ENCODE measurements at places on chromosomes 5 and 9.

DNA sequence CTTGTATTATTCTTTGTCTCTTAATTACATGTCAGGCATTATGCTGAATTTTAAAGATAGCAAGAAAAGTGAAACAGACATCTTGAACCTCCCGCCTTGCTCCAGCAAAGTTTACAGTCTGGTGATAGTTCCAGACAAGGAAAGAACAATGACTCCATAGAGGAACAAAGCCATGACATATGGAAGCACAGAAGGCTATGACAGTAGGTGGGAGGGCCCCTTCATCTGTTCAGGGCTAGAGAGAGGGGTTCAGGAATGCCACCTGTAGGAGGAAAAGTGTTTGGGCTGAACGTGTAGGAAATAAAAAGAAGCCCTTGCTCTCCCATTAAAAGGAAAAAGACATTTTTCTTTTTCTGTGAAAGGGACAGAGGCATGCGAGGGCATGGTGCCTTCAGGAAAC is 315.6 kb downstream of the TRIM32 start:
- no peak for DNase-seq

GRCh38 chr9:108889649-108890067 is 27.6 kb downstream of the ACTL7A start:
- DNase-seq = no peak

- DNase-seq = no peak
Observed at GRCh38 chr9:110802416-110803035, 133.9 kb downstream of the MUSK start.

- no peak for DNase-seq
Observed at GRCh38 chr9:122572456-122572855, 10.7 kb downstream of the OR1L8 start.

DNA sequence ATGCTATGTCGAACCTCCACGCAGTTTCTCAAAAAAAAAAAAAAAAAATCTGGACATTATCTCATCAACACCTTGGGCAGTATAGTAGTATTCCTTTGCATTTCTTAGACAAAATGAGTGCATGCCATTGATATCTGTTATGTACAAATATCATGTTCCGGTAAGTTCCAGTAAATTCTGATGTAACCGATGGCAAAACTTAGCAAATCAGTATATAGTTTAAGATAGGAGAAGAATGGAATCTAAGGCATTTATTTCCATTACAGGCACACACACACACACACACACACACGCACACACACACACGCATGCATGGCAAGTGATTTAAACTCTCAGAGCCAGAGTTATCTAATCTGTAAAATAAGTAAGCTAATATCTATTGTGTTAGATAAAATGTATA is 356.5 kb upstream of the TUSC1 start:
- no peak for DNase-seq

GRCh38 chr9:115200711-115201505 is 83.0 kb upstream of the TNC start:
- DNase-seq = no peak

- no peak for DNase-seq
Observed at GRCh38 chr5:159582756-159583541, 252.7 kb upstream of the IL12B start.

DNA sequence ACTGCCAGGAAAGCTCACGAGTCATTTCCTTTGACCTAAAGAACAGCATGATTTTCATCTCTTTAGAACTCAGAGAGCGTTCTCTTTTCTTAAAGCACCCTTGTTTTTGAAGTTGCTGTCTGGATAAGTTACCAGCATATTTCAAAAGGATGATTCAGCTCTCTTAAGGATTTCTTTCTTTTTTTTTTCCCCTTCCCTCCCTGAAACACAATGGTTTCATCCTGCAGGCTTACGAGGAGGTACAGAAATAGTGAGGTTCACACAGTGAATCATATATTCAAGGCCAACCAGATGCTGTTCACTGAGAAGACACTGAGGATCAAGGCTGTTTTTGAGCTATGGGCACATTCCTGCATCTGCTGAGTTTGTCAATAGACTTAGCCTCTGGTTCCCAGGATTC is 257.2 kb downstream of the KIF4B start:
- no peak for DNase-seq

- peak; percentile 64 for DNase-seq
Observed at GRCh38 chr9:127214421-127215267, 49.9 kb upstream of the GARNL3 start.

DNA sequence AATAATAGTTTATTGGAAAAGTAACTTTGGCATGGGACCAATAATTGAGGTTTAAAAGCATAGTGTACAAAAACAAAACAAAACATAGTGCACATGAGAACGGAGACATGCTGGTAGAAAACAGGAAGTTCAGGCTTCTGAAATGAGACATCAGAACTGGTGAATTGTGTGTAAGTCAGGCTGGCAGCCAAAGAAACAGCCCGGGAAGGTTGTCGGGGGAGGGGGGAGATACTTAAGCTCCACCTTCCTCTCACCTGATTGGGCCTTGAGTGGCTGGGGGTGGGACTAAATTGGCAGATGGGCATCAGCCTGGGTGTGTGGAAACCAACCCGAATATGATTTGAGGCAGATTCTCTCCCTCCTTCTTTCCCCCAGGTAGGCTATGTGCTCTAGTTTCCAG is 256.3 kb downstream of the SMARCA2 start:
- no peak for DNase-seq

- no peak for DNase-seq
Observed at GRCh38 chr9:79682076-79682736, 110.4 kb downstream of the TLE4 start.

- no peak for DNase-seq
Observed at GRCh38 chr5:72133212-72133990, 26.1 kb downstream of the MAP1B start.

- no peak for DNase-seq
Observed at GRCh38 chr9:95754533-95755420, 120.7 kb upstream of the ERCC6L2 start.

DNA sequence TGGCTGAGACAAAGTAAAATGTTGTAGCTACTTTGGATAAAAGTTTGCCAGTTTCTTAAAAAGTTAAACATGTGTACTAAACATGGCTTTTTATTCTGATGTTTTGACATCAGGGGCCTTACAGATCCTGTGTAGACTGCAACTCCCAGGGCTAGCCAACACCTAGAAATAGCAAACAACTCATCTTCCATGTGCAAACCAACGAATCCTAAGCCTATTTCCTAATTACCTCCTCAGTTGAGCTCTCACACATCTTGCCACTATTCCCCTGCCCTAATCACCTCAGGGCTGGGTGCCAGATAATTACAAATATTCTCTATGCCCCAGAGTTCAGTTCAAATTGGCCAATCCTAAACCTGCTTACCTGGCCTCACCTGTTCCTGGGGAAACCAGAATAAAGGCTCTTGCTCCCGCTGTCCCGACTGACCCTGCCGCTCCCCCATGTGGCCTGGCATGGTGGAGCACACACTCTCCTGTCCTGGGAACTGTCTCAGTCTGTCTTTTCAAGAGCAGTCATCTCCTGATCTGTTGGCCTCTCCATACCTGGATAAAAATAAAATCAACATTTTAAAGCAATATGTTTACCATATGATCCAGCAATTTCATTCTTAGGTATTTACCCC is 37.1 kb upstream of the FAM169A start:
- DNase-seq = peak; percentile 7

DNA sequence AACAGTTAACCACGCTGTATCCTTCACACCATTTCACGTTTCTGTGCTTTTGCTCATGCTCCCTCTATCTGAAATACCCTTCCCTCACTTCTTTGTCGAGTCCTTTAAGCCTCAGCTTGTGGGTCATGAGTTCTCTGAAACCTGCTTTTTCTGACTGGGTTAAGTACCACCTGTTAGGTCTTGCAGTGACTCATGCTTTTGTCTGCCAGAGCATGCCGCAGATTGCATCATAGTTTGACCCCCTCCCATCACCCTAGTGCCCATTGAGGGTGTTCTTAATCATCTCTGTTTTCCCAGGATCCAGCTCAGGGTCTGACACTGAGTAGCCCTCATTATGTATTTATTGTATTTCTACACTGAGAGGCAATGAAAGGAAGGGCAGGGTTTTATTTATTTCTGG is 190.2 kb downstream of the ASTN2 start:
- DNase-seq = no peak

DNA sequence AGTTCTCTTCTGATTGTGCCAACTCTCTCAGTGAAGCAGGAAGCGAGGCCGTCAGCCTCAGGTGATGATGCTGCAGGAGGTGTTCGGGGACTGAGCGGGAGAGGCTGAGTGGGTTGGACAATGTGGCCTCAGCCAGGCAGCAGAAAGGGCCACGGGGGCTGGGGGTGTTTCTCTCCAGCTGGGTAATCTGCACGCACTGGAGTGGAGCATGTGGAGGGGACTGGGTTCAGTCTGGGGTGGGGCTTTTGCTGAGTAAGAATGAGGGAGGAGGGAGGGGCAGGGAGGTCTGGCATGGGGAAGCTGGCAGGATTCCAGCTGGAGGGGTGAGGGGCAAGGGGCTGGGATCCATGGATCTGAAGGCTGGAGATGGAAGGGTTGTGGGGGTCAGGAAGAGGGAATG is 60.8 kb upstream of the PHYKPL start:
- DNase-seq = no peak

DNA sequence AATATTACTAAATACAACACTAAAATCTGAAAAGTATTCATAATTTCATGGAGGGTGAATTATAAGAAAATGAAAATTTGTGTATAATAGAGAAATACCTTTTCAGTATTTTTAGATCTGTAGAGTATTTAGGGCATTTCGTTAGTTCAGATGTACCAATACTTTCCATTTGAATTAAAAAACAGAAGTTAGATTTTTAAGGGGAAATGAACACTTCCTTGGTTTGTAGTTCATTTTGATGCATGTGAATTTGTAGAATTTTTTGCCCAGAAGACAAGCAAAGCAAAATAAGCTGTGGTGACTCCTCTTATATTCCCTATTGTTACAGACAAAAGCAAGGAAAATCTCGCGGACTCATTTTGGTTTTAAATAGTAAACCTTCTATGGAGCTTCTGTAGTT is 209.0 kb upstream of the RPS23 start:
- no peak for DNase-seq

GRCh38 chr5:166369346-166369745 is 1922.1 kb upstream of the WWC1 start:
- DNase-seq = no peak

DNA sequence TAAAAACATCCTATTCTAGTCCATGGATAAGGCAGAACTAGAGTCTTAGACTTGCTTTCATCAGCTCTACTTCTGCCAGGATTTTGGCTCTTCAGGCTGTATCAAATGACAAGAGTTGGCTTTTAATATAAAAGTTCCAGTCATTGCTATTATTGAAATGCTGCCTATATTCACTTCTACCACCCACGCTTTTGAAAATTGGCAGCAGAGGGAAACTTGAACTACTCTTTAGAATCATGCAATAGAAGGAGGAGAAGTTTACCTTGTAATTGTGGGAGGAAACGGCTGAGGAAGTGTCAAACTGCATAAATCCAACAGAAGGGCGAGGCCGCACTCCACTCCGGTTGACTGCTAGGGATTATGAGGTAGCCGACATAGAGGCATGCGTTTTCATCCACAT is 122.6 kb upstream of the BASP1 start:
- no peak for DNase-seq

- no peak for DNase-seq
Observed at GRCh38 chr5:131021646-131022045, 143.4 kb downstream of the HINT1 start.

GRCh38 chr9:138105561-138106505 is 228.3 kb downstream of the CACNA1B start:
- no peak for DNase-seq

- no peak for DNase-seq
Observed at GRCh38 chr5:79357398-79357797, 121.5 kb downstream of the JMY start.

GRCh38 chr9:130498918-130499698 is 54.3 kb downstream of the ASS1 start:
- DNase-seq = no peak

GRCh38 chr5:60651872-60652620 is 47.9 kb downstream of the DEPDC1B start:
- no peak for DNase-seq

- DNase-seq = no peak
Observed at GRCh38 chr9:99019510-99020331, 76.0 kb downstream of the COL15A1 start.

GRCh38 chr9:111274737-111275136 is 55.3 kb downstream of the OR2K2 start:
- no peak for DNase-seq

DNA sequence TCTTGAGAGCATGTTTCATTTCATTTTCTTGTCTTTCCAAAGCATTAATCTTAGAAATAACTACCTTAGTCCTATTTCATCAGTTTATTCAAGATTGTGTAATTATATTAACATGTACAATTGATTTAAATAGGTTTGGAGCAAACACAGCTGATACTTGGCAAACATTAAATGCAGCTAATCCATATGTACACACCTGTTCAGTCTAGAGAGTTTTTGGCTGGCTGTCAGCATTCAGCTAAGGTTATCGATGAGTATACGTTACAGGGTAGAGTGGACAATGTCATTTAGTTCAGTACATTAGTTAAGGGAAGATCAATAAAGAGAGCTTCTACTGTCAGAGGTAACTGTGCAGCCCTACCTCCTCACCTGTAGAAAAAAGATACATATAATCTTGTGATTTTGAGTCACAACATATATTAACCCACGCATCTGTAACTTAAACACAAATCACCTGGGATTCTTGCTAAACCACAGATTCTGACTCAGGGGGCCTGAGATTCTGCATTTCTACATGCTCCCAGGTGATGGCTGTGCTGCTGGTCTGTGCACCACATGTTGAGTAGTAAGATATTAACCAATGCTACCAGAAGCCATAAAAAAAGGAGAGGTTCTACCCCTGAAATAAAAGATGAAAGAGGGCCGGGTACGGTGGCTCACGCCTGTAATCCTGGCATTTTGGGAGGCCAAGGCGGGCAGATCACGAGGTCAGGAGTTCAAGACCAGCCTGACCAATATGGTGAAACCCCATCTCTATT is 34.1 kb upstream of the PCA3 start:
- DNase-seq = no peak

GRCh38 chr9:114607671-114608524 is 3.2 kb upstream of the TMEM268 start:
- DNase-seq = no peak

DNA sequence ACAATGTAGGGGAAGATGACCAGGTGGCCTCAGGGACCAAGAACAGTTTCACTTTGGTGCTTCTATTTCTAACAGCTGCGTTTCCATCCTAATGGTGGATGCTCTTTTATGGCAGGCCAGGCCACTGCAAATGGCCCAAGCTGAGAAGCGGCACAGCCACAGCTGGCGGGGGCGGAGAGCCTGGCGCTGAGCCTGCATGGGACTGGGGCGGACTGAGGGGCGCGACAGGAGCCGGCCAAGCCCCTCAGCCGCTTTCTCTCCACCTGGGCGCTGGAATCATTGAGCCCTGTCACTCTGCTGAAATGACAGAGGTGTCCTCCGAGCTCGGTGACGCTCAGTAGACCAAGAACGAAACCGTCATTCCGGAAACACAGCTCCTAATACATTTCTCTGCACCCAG is 317.3 kb upstream of the PDE4D start:
- DNase-seq = no peak

GRCh38 chr5:154857530-154858296 is 714 bp upstream of the CNOT8 start:
- DNase-seq = peak; percentile 85

DNA sequence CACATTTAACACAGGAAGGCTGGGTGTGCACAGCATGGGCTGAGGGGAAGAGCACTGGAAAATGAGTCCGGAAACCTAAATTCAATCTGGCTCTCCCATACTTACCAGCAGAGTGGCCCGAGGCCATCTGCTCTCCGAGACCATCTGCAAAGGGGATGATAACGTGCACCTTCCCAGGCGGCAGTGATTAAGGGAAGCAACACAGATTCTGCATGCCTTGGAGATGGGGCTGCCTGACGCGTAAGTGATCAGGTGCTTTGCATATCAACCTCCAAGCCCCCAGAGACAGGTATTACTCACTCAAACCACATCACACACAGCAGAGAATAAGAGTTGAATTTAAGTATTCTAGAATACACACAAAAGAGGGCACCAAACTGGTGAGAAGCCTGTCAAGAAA is 9.1 kb downstream of the EPB41L4B start:
- DNase-seq = no peak
